Lung (tissue), 17 donors: ENCODE measurements at places on chromosomes 1 and 21. TPM values are rescaled to one million over a fixed set of nuclear protein-coding genes. Genes with fewer than 3 reads are reported as not detected.

DNA sequence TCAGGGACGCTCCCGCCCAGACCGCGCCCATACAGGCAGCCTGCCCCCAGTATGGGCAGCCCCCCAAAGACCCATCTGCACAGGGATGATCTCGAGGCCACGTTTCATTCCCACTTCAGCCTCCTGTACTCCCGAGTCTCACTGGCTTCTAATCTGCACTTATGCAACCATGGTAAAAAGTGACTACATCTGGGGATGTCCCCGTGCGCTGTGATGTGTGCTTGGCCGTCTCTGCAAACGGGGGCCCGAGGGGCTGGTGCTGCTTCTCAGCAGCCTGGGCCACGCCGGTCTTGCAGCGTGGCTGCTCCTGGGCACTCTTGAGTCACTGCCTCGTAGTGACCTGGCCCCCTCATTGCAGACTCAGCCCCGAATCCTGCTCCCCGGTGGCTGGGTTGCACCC, 17.4 kb upstream of the PLCH2 start:
- no peak for DNase-seq
- H3K27ac ChIP-seq: no peak overlapping the region
- H3K27me3 ChIP-seq: no peaks in the 10 kb centered on the region

DNA sequence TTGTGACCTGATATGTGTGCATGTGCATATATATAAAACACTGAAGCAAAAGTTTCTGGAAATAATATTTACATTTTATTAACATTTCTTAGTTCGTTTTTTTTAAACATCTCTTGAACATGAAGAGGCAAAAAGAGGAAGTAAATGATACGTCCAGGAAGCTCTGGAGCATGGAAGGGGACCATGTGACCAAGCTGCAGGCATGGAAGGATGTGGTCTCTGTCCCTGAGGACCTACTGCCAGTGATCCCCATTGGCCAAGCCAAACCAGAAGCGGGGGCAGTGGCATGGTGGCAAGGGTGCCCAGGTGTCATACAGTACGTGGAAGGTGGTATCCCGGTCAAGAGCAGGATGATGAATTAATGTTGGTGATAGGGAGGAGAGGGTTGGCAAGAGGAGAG, 268.3 kb upstream of the PROX1 start:
- H3K4me1 ChIP-seq: no peaks in the 10 kb centered on the region
- no peak for DNase-seq
- no peaks in the 10 kb centered on the region for H3K36me3 ChIP-seq
- H3K27me3 ChIP-seq: no peaks in the 10 kb centered on the region

The AMY1B gene
- total RNA-seq: 4.4 TPM

The CNTN2 gene
- total RNA-seq: 0.48 TPM

The WDR64 gene
- total RNA-seq: not detected

The IVL gene
- total RNA-seq: not detected

DNA sequence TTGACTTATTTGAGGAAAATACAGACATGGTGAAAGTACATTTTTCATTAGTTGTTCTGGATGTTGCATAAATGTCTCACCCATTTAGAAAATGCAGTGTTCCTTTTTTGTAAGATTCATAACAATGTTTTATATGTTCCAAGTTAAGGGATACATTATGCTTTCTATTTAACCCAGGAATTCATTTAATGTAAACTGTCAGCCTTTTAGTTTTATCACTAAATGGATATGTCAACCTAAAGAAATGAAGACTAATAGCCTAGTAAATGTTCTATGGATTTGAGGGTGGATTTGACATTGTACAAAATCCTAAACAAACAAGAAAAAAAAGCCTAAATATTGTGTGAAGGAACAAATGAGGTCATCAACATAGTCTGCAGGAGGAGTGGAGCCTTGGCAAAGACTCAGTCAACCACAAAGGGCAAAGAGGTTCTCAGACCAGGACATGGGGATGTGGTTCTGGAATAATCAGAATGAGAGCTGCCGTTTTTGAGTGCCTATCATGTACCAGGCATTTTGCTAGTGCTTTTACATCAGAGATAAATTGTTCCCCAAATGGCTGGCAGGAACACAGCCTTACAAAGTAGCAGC, 8.8 kb upstream of the INSL5 start:
- DNase-seq: no peak
- no peak overlapping the region for H3K4me3 ChIP-seq
- H3K27ac ChIP-seq: no peak overlapping the region

GRCh38 chr1:203934651-203935050, 73.3 kb downstream of the SNRPE start:
- H3K27me3 ChIP-seq: no peaks in the 10 kb centered on the region
- no peak for DNase-seq
- H3K27ac ChIP-seq: no peak overlapping the region
- no peaks in the 10 kb centered on the region for H3K4me1 ChIP-seq

GRCh38 chr1:27145934-27146354, 9.0 kb downstream of the SLC9A1 start:
- peak overlapping the region; percentile 13 for H3K27ac ChIP-seq
- H3K4me1 ChIP-seq: peaks cover 13% of the 10 kb centered on the region
- no peak for DNase-seq
- H3K4me3 ChIP-seq: no peak overlapping the region

DNA sequence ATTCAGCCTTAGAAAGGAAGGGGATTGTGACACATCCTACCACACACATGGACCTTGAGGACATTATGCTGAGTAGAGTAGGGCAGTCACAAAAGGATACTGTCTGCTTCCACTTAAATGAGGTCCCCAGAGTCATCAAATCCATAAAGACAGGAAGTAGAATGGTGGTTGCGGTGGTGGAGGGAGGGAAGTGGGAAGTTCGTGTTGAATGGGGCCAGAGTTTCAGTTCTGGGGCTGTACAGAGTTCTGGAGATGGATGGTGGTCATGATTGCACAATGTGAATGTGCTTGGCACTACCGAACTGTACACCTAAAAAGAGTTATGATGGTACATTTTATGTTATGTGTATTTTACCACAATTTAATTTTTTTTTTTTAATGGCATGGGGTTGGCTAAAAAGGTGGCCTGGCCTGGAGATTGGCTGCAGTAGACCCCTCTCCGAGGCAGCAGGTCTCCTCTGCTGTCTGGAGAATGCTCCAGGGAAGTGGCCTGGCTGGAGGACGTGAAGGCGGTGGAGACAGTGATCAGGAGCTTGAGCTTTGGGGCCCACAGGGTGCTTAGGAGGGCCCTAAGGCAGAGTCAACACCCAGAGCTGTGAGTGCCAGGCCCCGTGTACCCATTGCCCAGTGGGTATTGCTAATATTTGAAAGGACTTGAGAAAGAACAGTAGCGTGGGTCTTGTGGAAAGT, 30.4 kb downstream of the IFNGR2 start:
- H3K36me3 ChIP-seq: peaks cover 39% of the 10 kb centered on the region
- no peak overlapping the region for H3K4me3 ChIP-seq
- H3K27me3 ChIP-seq: no peaks in the 10 kb centered on the region
- DNase-seq: no peak

GRCh38 chr1:152182431-152182830, 23.4 kb upstream of the RPTN start:
- H3K4me1 ChIP-seq: no peaks in the 10 kb centered on the region
